Epithelial cell of umbilical artery (primary cell): ENCODE measurements at places on chromosomes 16 and 17. TPM values are rescaled to one million over a fixed set of nuclear protein-coding genes. Genes with fewer than 3 reads are reported as not detected.

Gene TBX2
- 0.32 and 0.61 TPM in 2 replicates for total RNA-seq

Gene TBX21
- total RNA-seq: not detected in 2 replicates

Gene CETP
- total RNA-seq: 0.65 and 1.5 TPM in 2 replicates

Gene GH2
- not detected in 2 replicates for total RNA-seq

Gene TMC7
- total RNA-seq: 2.6 and 3.5 TPM in 2 replicates

Gene SLC16A5
- 8.8 and 16.9 TPM in 2 replicates for total RNA-seq

Gene ITGAL
- not detected in 2 replicates for total RNA-seq

Gene CTRB1
- not detected in 2 replicates for total RNA-seq

Gene SLC13A2
- not detected in 2 replicates for total RNA-seq

Gene SLC52A1
- total RNA-seq: under 0.01 TPM in 1 of 2 replicates, not detected in the other

Gene MYH8
- not detected in 2 replicates for total RNA-seq

Gene TVP23C
- 19.5 and 37.1 TPM in 2 replicates for total RNA-seq

Gene TNP2
- total RNA-seq: not detected in 2 replicates

Gene PMP22
- 18.8 and 19.8 TPM in 2 replicates for total RNA-seq

Gene KLHDC4
- 24.0 and 36.8 TPM in 2 replicates for total RNA-seq

Gene MFAP4
- total RNA-seq: under 0.01 and 0.30 TPM in 2 replicates

Gene RND2
- total RNA-seq: under 0.01 and 0.46 TPM in 2 replicates

Gene NPIPB9
- 1.6 and 1.7 TPM in 2 replicates for total RNA-seq
